ENCODE measurements at places on chromosomes 3 and 15. TPM values are rescaled to one million over a fixed set of nuclear protein-coding genes. Genes with fewer than 3 reads are reported as not detected.

Gene CASR
- total RNA-seq: not detected

Gene CFAP20DC
- 1.4 TPM for total RNA-seq

Gene SLCO3A1
- 1.3 TPM for total RNA-seq

Gene TOPBP1
- total RNA-seq: 22.8 TPM

DNA sequence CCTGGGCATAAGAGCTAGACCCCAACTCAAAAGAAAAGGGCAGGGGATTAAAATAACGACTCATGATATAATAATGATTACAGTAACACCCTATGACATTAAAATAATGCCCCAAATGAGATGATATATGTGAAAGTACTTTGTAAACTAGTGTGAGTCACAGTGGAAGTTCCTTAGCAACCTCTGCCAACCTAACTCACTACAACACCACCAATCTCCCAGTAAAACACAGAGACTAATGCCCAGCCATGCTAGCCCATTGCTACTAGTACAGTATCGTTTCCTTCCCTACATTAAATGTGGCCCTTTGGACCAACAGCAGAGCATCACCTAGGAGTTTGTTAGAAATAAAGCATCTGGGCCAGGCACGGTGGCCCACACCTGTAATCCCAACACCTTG, 11.2 kb upstream of the ADAMTS7 start:
- DNase-seq: no peak

GRCh38 chr3:13593615-13594014, 44.7 kb downstream of the FBLN2 start:
- DNase-seq: no peak

- DNase-seq: peak; percentile 59
Measured at GRCh38 chr3:134381831-134382442, 7.7 kb upstream of the AMOTL2 start.

DNA sequence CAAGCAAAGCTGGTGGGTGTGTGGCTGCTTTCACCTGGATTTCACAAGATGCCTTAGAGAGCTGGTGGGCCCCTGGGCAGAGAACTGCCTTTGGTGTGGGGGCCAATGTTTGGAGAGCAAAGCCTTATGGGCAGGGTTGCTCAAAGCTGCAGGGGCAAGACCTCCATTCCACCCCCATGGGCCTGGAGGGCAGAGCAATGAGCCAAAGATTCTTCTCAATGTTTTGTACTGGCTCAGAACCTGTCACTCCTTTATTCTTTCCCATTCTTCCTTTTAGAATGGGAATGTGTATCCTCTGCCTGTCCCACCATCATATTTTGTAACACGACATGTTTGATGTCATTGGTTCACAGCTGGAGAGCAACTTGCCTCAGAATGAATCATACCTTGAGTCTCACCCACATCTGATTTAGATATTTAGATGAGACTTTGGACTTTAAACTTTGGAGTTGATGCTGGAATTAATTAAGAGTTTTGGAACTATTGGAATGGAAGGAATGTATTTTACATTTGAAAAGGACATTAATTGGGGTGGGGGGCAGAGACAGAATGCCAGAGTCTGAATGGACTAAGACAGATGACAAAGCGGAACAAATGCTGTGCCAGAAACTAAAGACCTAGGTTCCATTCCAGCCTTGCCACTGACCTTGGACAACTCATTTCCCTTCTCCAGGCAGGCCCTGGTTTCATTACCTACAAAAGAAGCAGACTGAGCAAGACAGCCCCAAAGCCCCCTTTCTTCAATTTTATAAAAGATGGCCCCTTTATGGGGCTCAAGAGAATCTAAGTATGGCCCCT, 72.9 kb downstream of the DAPK2 start:
- DNase-seq: peak; percentile 63

GRCh38 chr3:149221783-149222517, at the start of gene CP:
TSS of gene CP (minus strand) at chr3:149221829. CDS start at chr3:149221792, 37 bp downstream.
- no peak for DNase-seq

GRCh38 chr3:165796701-165797100, 40.5 kb downstream of the BCHE start:
- no peak for DNase-seq

- DNase-seq: no peak
Measured at GRCh38 chr15:72967397-72967796, 84.9 kb upstream of the NEO1 start.

DNA sequence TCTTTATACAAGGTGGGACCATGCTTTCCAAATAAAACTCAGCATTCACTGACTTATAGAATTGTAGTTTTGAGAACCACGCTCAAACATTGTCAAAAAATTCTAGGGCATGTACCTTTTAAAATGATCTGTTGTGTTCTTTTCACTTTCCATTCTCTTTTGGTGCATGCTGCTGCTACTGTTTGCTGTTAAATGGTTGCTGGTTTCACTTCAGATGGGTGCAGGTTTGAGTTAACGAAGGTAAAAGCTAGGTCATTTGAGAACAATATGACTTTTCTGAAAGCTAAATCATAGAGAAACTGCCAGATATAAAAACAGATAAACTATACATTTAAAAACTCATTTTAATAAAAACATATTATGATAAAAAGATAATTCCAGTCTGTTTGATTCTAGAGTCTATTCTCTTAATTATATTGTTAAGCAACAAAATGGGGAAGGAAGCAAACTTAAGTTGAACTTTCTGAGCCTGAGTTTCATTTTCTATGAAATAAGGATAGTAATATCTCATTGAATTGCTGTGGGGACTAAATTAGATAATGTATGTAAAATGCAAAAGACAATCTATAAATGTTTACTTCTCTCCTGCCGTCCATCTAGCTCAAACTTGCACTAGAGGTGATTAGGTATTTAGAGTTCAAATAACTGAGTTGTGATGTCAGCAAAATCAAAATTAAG, 82.4 kb downstream of the OXSM start:
- no peak for DNase-seq

GRCh38 chr3:49903451-49904424, at the start of gene MST1R:
TSS of gene MST1R (minus strand) at chr3:49903873. CDS start at chr3:49903609, 264 bp downstream.
- DNase-seq: no peak

- DNase-seq: no peak
Measured at GRCh38 chr3:88957711-88958439, 149.5 kb upstream of the EPHA3 start.
